Uterus (tissue), 4 donors: ENCODE measurements at places on chromosomes 3 and 15.
A peak's percentile ranks its signal among the peaks of the same experiment; 100 is the strongest.

- peak; percentile 88 for DNase-seq
Observed at GRCh38 chr3:15268033-15268631, 62.1 kb downstream of the CAPN7 start.

- no peak for DNase-seq
Observed at GRCh38 chr3:194773771-194774455, 88.2 kb downstream of the FAM43A start.

GRCh38 chr3:99895703-99896441, 78.2 kb downstream of the CMSS1 start:
- no peak for DNase-seq

GRCh38 chr15:56187665-56188064, 56.0 kb downstream of the RFX7 start:
- no peak for DNase-seq

DNA sequence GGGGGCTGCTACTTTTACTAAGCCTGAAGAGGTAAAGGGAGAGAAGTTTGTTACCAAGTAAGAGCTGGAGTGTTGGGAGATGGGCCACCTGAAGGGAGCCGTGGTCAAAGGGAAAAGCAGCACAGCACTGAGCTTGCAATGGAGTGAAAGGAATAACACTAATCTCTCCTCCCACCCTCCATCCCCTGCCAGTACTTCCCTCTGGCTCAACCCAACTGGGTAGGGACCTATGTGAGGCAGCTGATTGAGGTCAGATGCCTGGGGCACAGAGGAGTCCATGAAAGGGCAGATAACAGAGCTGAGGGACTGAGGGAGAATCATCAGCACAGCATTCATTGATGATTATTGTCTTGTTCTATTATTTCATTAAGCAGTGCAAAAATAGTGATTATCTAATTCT, 212.4 kb upstream of the TBC1D5 start:
- no peak for DNase-seq

DNA sequence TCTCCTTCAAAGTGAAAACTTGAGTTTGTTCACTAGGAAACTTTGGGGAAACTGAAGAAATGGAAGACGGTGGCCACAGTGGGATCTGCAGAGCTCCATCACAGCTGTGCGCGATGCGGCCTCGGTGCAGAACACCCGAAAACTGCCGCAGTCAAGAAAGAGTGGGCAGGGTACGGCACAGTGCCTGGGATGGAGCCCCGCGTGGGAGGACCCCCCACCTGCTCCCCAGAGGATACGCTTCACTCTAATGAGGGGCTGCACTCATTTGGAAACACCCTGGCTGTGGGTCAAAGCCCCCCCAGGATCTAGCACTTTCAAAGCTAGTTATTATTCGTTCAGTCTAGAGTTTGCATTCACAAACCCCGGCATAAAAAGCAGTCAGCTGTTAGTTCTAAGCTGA, 9.5 kb downstream of the ADAMTS17 start:
- DNase-seq: no peak

GRCh38 chr15:38062696-38063095, 128.3 kb downstream of the TMCO5A start:
- DNase-seq: no peak

GRCh38 chr15:50865515-50866353, 42.7 kb upstream of the AP4E1 start:
- DNase-seq: no peak

- DNase-seq: no peak
Observed at GRCh38 chr3:4744405-4745234, 234.6 kb upstream of the BHLHE40 start.

GRCh38 chr3:37708789-37709188, 152.9 kb upstream of the CTDSPL start:
- DNase-seq: no peak

DNA sequence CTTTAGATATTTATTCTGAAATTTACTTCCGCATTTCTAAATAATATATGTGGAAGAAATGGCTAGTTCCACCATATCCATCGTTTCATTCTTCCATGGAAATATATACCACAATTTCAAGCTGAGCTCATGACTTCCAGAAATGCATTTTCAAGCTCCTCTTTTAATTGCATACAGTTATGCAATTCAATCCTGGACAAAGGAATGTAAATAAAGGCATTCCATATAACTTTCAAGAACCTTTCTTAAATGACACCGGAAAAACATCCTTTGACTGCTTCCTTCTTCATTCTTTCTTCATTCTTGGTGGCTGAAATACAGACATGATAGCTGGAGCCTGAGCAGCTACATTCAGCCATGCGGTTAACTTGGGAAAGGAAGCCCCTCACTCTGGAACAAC, 185.2 kb upstream of the GADL1 start:
- DNase-seq: no peak

DNA sequence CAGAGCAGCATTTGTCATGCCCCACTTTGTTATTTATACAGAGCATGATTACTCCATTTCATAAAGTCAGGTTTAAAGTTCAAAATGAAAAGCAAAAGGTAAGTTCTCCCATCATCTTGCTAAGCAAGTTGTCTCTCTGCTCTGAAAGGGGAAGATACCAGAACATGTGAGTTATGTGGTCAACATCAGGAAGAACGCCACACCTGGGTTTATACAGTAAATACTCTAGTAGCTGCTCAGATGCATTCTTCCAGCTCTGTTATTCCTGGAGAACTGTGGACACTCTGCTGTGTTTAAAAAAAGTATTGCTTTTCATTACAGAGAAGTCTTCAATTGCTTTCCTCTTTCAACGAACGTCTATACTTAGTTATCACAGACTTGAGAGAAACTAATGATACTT, 145.7 kb downstream of the PLCL2 start:
- DNase-seq: no peak

DNA sequence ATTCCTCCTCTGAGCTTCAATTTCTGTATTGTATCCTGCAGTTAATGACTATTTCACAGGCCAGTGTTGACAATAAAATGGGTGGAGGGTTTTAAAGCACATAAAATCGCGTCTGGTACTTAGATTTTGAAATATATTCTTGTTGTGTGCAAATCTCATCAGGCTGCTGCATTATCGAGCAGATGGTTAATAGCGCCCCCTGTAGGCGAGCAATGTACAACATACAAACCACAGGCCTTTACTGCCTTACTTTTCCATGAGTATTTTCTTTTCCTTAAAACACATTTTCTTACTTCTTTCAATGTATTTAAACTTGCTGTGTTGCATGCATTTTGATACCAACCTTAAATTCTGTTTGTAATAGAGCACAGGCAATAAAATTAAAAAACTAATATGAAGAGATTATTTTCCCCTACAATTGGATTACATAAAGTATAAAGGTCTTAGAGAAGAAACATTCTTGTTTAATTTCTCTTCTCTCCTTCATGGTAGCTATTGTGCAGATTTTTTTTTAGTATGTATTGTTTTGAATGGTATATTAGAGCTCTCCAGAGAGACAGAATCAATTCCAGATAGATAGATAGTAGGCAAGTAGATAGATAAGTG, 608.4 kb downstream of the CADM2 start:
- no peak for DNase-seq

- DNase-seq: no peak
Observed at GRCh38 chr3:178536211-178537079, at the start of gene KCNMB2. Gene KCNMB2, plus strand, starts transcription at chr3:178536436.
